ENCODE measurements at places on chromosomes 7 and 10. TPM values are rescaled to one million over a fixed set of nuclear protein-coding genes. Genes with fewer than 3 reads are reported as not detected.

NUTM2D gene
- 2.3 TPM for total RNA-seq

NCAPG2 gene
- total RNA-seq, result 15.7 TPM

PAPOLB gene
- total RNA-seq, result not detected

NUTM2E gene
- total RNA-seq, result not detected

INHBA gene
- 5.5 TPM for total RNA-seq

HMX2 gene
- total RNA-seq, result not detected

CPN1 gene
- not detected for total RNA-seq

FERD3L gene
- not detected for total RNA-seq

ASZ1 gene
- not detected for total RNA-seq

EVX1 gene
- not detected for total RNA-seq

IL6 gene
- total RNA-seq, result 18.7 TPM

COMTD1 gene
- 12.6 TPM for total RNA-seq

AGAP5 gene
- 3.9 TPM for total RNA-seq

GJD4 gene
- total RNA-seq, result not detected

CALHM1 gene
- not detected for total RNA-seq

GHRHR gene
- not detected for total RNA-seq

LBX1 gene
- not detected for total RNA-seq

C10orf53 gene
- not detected for total RNA-seq

TMEM139 gene
- not detected for total RNA-seq

SPDYE9 gene
- total RNA-seq, result not detected

TRIP6 gene
- total RNA-seq, result 121 TPM

AP1S1 gene
- total RNA-seq, result 236 TPM

TMEM273 gene
- total RNA-seq, result not detected

VIPR2 gene
- total RNA-seq, result not detected

CCZ1B gene
- 36.7 TPM for total RNA-seq
